ENCODE measurements at places on chromosomes 2 and 18.

- peak; percentile 59 for DNase-seq
Observed at GRCh38 chr2:24456599-24457556, 34.2 kb upstream of the NCOA1 start.

GRCh38 chr2:24085200-24085489, 511 bp upstream of the TP53I3 start:
- no peak for DNase-seq

DNA sequence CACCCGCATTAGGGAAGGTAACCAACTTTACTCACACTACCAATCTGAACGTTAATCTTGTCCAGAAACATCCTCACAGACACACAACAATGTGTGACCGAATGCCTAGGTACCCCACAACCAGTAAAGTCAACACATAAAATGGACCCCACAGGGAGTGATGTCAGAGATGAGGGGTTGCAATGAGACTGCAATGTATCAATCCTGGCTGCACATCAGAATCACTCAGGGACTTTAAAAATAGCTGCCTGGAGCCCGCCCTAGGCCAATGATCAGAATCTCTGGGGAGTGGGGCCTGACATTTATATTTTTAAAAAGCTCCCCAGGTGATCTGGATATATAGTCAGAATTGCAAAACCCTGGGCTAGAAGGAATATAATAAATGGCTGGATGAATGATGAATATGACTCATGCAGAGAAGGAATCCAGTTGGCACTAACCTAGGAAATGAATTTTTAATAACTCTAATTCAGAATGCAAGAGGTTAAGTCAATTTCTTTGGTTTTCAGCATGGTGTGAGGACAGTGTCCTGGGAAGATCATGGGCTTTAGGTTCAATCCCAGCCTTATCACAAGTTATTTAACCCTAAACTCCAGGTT, 92.8 kb downstream of the COLEC12 start:
- DNase-seq = no peak

- DNase-seq = no peak
Observed at GRCh38 chr2:184137955-184138354, 460.4 kb upstream of the ZNF804A start.

DNA sequence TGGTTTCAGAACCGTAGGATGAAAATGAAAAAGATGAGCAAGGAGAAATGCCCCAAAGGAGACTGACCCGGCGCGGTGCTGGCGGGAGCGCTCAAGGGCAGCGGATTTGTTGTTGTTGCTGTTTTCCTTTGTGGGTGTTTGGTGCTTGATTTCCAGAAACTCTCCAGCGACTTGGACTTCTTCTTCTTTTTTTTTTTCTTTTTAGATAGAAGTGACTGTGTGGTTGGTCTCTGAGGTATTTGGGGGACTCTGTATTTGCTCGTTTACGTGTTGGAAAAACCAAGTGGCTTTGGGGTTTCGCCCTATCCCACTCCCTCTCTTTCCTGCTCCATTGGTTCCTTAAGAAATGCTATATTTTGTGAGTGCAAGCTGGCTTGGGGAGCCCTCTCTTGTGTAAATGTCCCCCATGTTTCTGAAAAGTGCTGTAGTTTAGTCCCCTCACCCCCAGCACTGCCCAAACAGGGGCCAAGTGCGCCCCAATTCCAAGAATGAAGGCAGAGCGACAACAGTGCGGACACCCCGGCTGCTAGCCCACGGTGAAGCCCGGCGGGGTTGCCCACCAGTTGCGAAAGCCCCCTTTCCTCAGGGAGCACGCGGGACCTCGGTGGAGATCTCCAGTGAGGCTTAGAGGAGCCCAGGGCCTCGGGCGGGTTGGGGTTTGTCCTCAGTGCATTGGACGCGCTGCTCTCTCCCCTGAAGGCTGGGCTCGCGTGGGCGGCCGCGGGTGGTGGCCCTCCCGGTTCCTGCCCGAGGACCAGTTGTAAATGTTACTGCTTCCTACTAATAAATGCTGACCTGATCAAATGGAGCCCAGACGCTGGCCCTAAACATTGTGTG, 1.8 kb downstream of the HOXD9 start:
- DNase-seq = no peak

GRCh38 chr2:152825834-152826233, 107.4 kb downstream of the ARL6IP6 start:
- DNase-seq = no peak

Measured in right hindlimb (tissue), 1 donor.